Large intestine (tissue), 12 donors: ENCODE measurements at places on chromosomes 6 and 20. TPM values are rescaled to one million over a fixed set of nuclear protein-coding genes. Genes with fewer than 3 reads are reported as not detected.
A peak's percentile ranks its signal among the peaks of the same experiment; 100 is the strongest.

DNA sequence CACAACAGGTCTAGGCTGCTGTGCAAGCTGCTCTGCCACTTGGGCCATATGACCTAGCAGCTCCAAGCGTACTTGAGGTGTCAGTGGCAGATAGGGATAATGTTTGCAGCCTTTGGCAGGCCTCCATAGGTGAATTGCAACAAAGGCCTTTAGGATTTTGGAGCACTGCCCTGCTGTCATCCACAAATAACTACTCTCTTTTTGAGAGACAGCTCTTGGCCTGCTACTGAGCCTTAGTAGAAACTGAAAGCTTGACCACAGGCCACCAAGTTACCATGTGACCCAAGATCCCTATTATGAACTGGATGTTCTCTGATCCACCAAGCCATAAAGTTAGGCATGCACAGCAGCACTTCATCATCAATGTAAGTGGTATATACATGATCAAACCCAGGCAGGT, 29.9 kb downstream of the FBXO30 start:
- H3K36me3 ChIP-seq: no peaks in the 10 kb centered on the region
- H3K27me3 ChIP-seq: no peaks in the 10 kb centered on the region
- no peak overlapping the region for H3K4me3 ChIP-seq

- H3K27me3 ChIP-seq: no peaks in the 10 kb centered on the region
- H3K36me3 ChIP-seq: no peaks in the 10 kb centered on the region
- no peak overlapping the region for H3K27ac ChIP-seq
- H3K4me3 ChIP-seq: no peak overlapping the region
- no peak for DNase-seq
- peaks cover 15% of the 10 kb centered on the region for H3K4me1 ChIP-seq
Measured at GRCh38 chr6:63795826-63796225, 160.2 kb downstream of the PHF3 start.

DNA sequence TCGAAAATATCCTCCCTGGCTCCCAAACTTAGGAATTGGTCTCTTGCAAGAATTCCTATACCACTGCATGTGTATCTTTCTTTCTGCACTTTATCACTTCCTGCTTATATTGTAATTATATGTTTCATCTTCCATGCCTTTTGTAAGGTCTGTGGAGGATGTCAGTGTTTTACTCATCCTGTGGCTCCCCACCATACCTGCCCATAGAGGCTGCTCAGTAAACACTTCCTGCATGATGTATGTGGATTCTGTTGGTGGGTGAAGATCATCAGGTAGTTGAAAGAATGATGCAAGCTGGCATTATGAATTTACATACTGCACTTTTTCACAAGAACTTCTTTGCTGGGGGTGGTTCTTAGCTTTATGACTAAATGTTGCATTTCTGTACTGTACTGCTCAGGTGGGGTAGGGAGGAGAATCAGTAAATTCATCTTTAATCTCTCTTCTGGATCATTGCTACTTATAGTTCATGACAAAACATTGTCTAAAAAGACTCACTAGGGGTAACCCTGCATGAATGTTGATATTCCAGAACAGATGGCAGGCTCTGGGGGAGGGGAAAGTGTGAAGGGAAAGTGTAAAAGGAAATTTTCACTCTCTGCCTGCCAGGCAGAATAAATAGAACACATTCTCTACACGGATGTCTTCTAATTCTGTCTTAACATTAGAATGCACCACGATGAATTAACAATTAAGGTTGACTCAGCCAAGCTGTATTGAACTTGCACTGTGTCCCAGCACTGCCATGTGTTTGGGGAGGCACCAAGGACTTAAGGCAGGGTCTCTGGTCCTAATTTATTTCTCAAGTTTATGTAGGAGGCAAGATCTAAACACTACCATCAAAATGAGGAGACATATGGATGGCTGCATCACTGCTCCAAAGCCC, 36.0 kb upstream of the KLHL31 start:
- H3K36me3 ChIP-seq: no peaks in the 10 kb centered on the region
- DNase-seq: no peak
- no peak overlapping the region for H3K4me3 ChIP-seq
- peaks cover 3% of the 10 kb centered on the region for H3K4me1 ChIP-seq

DNA sequence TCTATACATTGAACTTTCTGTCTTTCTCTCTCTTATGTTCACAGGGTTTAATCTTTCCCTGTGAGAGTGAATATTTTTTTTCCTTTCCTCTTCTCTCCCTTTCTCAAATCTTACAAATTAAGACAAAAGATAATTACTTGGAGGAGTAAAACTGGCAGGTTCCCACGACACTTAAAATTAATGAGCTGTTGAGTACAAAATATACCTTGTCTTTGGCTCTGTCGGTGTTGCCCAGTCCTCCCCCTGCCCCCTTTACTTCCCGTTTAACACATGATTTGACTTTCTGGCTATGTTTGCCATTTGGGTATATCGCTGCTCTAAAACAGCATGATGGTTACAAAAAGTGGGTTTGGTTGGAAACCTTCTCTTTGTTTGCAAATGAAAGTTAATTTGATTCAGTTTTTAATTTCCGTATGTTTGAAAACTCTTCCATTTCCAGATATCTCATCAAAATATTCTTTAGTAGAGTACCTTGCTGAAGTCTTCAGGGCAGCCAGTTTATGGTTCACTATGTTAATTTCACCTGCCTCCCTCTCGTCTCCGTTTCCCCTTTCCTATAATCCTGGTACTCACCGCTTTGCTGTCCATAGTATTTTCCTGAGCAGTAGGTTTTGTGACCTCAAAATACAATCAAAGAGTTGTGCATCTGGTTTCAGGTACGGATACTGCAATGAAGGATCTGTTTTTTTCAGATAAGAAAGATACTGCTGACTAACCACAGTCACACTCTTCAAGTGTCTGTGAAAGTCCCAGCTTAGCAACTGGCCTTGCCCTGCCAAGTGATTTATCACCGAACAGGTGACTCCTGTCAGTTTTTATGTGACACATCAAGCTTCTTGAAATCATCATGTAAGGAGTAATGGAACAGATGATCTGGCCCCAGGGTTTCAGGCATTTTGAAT, 181.2 kb downstream of the DTNBP1 start:
- H3K27ac ChIP-seq: no peak overlapping the region
- no peaks in the 10 kb centered on the region for H3K36me3 ChIP-seq
- DNase-seq: peak; percentile 57
- H3K4me1 ChIP-seq: no peaks in the 10 kb centered on the region

GRCh38 chr6:128098000-128098581, 197.2 kb upstream of the THEMIS start:
- H3K4me3 ChIP-seq: no peak overlapping the region
- no peaks in the 10 kb centered on the region for H3K36me3 ChIP-seq
- H3K27me3 ChIP-seq: no peaks in the 10 kb centered on the region
- no peaks in the 10 kb centered on the region for H3K4me1 ChIP-seq

GRCh38 chr20:11120431-11120830, 446.6 kb upstream of the JAG1 start:
- no peak overlapping the region for H3K4me3 ChIP-seq
- no peaks in the 10 kb centered on the region for H3K36me3 ChIP-seq
- no peak for DNase-seq
- H3K27me3 ChIP-seq: no peaks in the 10 kb centered on the region
- H3K27ac ChIP-seq: no peak overlapping the region

ACTR5 gene
- polyA plus RNA-seq: 7.8 TPM

- peaks cover 81% of the 10 kb centered on the region for H3K27me3 ChIP-seq
- H3K4me3 ChIP-seq: peak overlapping the region; percentile 26
- H3K36me3 ChIP-seq: no peaks in the 10 kb centered on the region
- peaks cover 29% of the 10 kb centered on the region for H3K4me1 ChIP-seq
- no peak overlapping the region for H3K27ac ChIP-seq
Measured at GRCh38 chr6:37695857-37696219, 1.8 kb downstream of the MDGA1 start.

GRCh38 chr6:8321671-8322404, 113.5 kb downstream of the SLC35B3 start:
- H3K27me3 ChIP-seq: no peaks in the 10 kb centered on the region
- no peaks in the 10 kb centered on the region for H3K36me3 ChIP-seq
- H3K4me1 ChIP-seq: no peaks in the 10 kb centered on the region
- H3K27ac ChIP-seq: no peak overlapping the region
- DNase-seq: no peak

DNA sequence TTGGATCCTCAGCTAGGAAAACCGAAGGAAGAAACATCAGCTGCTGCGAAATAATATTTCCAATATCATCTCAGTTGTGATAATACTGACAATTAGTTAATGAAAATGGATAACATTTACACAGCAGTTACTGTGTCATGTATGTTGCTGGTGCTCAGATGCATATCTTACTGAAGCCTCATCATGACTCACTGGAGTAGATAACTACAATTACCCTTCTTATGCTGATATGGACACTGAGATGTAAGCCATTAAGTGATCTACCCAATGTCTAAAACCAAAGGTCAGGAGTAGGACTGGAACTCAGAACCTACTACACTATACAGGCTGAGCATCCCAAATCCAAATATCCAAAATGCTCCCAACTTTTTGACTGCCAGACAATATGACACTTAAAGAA, 54.7 kb upstream of the LYRM2 start:
- H3K27me3 ChIP-seq: no peaks in the 10 kb centered on the region
- no peak overlapping the region for H3K4me3 ChIP-seq
- no peak for DNase-seq
- no peaks in the 10 kb centered on the region for H3K4me1 ChIP-seq
- peaks cover 82% of the 10 kb centered on the region for H3K36me3 ChIP-seq

- H3K27ac ChIP-seq: no peak overlapping the region
- H3K4me3 ChIP-seq: no peak overlapping the region
- H3K27me3 ChIP-seq: no peaks in the 10 kb centered on the region
- H3K4me1 ChIP-seq: no peaks in the 10 kb centered on the region
- H3K36me3 ChIP-seq: no peaks in the 10 kb centered on the region
Measured at GRCh38 chr6:4486568-4487315, 289.5 kb upstream of the CDYL start.
